ENCODE measurements at places on chromosomes 4 and X. TPM values are rescaled to one million over a fixed set of nuclear protein-coding genes. Genes with fewer than 3 reads are reported as not detected.

DNA sequence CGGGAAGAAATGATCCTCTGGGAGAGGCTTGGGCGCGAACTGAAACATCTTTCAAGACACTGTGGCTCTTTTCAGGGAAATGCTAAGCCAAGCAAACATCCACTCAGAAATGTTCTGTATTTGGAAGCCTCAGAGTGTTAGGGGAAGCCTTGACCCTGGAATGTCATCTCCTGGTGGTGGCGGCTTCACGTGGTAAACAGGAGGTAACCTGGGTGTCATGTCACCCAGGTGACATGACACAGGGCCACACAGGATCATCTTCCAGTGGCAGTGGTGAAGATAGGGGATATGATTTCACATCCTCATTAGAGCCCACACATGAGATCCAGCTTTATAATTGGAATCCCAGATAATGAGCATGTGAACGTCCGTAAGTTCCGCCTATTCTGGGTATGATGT, 140.0 kb downstream of the TBL1X start:
- H3K36me3 ChIP-seq = no peaks in the 10 kb centered on the region
- H3K27me3 ChIP-seq = no peaks in the 10 kb centered on the region
- DNase-seq = no peak
- H3K27ac ChIP-seq = no peak overlapping the region
- no peak overlapping the region for H3K4me3 ChIP-seq
- no peaks in the 10 kb centered on the region for H3K4me1 ChIP-seq

GRCh38 chrX:155745792-155746191, 133.0 kb upstream of the TMLHE start:
- H3K27me3 ChIP-seq = no peaks in the 10 kb centered on the region
- peaks cover 39% of the 10 kb centered on the region for H3K4me1 ChIP-seq
- no peak overlapping the region for H3K27ac ChIP-seq
- no peak overlapping the region for H3K4me3 ChIP-seq
- DNase-seq = no peak
- no peaks in the 10 kb centered on the region for H3K36me3 ChIP-seq

- DNase-seq = no peak
- no peaks in the 10 kb centered on the region for H3K27me3 ChIP-seq
- no peaks in the 10 kb centered on the region for H3K36me3 ChIP-seq
Observed at GRCh38 chrX:274904-275475, 6.2 kb upstream of the PLCXD1 start.

The FAM9C gene
- total RNA-seq = not detected

The BLTP1 gene
- 32.2 TPM for total RNA-seq

The SMIM31 gene
- not detected for total RNA-seq

The SPATA18 gene
- total RNA-seq = 1.6 TPM

Measured in left ventricle myocardium inferior (tissue), 1 donor.